ENCODE measurements at places on chromosomes 3 and 15. TPM values are rescaled to one million over a fixed set of nuclear protein-coding genes. Genes with fewer than 3 reads are reported as not detected.

PAK2 gene
- total RNA-seq = 118 TPM

PLOD2 gene
- total RNA-seq = 81.0 TPM

- DNase-seq = no peak
Observed at GRCh38 chr3:145243875-145244274, 917.1 kb downstream of the PLOD2 start.

DNA sequence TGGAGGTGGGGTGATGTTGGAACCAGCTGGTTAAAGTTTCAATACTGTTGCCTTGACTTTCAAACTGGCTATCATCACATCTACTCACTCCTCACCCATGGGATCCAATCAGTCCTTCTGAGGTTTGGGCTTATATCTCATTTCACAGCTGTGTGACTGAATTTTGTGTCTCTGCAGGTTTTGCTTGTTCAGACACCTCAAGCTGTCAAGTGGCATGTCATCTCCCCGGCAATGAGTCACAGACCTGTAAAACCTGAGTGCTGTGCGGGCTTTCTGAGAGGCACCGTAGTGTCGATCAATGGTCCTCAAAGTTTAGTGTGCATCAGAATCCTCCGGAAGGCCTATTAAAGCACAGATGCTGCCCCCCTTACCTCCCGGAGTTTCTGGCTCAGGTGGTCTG, 86.4 kb upstream of the RORA start:
- no peak for DNase-seq

DNA sequence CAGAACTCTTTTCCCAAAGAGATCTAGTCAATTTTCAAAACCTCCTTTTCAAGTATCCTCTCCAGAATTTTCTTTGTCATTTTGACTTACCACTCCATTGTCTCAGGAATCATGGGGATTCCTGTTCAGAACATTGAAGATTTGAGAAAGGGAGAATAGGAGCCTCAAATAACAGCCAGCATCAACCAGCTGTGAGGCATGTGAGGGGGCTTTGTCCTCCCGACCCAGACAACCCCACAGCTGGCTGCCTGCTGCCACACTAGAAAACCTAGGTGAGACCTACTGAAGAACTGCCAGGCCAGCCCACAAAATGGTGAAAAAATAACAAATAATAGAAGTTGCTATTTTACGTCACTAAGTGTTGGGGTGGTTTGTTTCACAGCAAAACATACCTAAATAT, 5.9 kb upstream of the ARHGEF26 start:
- DNase-seq = no peak

- DNase-seq = no peak
Observed at GRCh38 chr3:105483476-105483875, 116.8 kb downstream of the ALCAM start.

GRCh38 chr3:132726341-132726823, 4.2 kb upstream of the NPHP3 start:
- no peak for DNase-seq

OIP5 gene
- 3.3 TPM for total RNA-seq

DNA sequence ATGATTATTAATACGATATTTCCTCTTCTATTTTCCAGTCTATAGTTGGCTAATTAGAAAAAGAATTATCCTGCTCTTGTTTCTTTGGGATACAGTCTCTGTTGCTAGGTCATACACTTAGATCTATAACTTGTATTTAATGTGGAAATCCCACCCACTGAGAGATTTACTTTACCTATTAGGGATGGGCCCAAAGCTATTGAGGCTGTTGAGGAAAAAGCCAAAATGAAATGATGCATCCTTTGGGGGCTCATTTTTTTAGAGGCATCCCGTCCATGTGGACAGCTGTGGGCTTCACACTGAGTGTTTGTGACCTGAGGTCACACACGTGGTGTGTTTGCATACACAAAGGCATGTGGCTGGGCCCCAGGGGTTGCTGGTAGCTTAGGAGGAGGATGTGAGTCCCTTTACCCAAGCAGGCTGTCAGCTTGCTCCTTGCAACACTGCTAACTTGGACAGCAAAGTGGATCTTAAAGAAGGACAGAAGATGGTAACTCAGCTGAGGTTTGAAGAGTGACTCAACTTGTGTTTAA, 477.4 kb downstream of the AGBL1 start:
- no peak for DNase-seq

GRCh38 chr15:36880224-36880912, 220.0 kb downstream of the MEIS2 start:
- DNase-seq = no peak

MORC1 gene
- not detected for total RNA-seq
